Activated CD4-positive, alpha-beta T cell treated with anti-CD3 and anti-CD28 coated beads, Interleukin-2, Interleukin-6, amounts not matched to agents 100 ng/mL and 50 ng/mL, durations not matched to agents 16 hours and 8 hours (primary cell): ENCODE measurements at places on chromosomes 6 and 20.

GRCh38 chr6:131733376-131734016 is 22.7 kb upstream of the CTAGE9 start:
- no peak for DNase-seq

GRCh38 chr6:93567164-93567563 is 147.8 kb upstream of the EPHA7 start:
- DNase-seq = no peak

- no peak for DNase-seq
These were observed 24.7 kb upstream of the UBR2 start for GRCh38 chr6:42539135-42539534.

- DNase-seq = no peak
These were observed 76.7 kb upstream of the SYNJ2 start for GRCh38 chr6:157904999-157905398.

DNA sequence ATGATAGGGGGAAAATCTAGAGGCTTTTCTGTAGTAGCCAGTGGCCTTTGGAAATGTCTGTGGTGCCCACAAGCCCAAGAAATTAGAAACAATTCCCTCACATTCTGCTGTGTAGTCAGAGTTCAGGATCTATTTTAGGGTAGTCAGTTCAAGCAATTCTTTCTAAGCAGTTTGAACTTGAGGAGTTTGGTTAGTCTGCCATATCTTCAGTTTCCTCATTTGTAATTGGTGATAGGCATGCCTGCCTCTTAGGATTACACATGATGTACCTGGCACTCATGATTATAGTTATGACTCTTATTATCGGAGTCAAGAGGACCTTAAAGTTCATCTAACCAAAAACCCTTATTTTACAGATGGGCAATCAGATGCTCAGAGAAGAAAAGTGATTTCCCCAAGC is 21.2 kb upstream of the MEP1A start:
- DNase-seq = no peak

DNA sequence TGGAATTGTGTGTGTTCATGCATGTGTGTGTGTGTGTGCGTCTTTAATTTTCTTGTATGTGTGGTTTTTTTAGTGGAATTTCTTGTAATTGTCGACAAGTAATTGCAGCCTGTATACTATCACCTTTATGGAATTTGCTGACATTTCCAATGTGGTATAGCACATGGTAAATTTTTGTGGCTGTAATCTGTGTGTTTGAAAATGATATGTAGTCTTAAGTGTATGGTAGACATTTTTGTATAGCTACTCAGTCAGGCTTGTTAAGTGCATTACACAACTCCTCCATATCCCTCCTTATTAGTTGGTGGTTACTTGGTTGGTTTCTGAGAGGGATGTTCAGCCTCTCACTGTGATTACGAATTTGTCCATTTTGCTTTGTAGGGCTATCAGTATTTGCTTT is 384.5 kb upstream of the HSF2 start:
- DNase-seq = no peak

GRCh38 chr6:72709431-72709830 is 87.6 kb downstream of the KCNQ5 start:
- no peak for DNase-seq

GRCh38 chr6:73476723-73477122 is 15.2 kb downstream of the MTO1 start:
- peak; percentile 47 for DNase-seq

- no peak for DNase-seq
These were observed 5.0 kb downstream of the KIF3B start for GRCh38 chr20:32282461-32282860.

DNA sequence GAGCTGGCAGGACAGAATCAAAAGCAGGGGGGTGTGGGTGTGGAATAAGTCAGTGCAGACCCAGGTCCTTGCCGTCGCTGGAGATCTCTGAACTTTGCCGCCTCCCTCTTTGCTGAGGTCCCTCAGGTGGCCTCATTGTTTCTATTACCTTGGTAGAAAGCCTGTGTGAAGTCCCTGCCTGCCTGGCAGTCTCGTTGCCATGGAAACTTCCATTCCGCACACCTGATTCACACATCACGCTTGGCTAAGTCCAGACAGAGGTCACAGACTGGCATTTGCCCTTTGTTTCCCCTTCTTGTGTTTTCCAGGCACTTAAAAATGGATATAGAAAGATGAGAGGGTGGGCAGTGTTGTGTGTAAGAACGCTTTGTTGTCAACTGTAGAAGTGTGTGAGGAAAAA is 260.6 kb downstream of the PRL start:
- DNase-seq = no peak

- no peak for DNase-seq
These were observed 144.1 kb upstream of the PTCHD4 start for GRCh38 chr6:48255094-48255493.

- peak; percentile 9 for DNase-seq
These were observed 69.1 kb downstream of the PPP1R14C start for GRCh38 chr6:150211700-150212511.

DNA sequence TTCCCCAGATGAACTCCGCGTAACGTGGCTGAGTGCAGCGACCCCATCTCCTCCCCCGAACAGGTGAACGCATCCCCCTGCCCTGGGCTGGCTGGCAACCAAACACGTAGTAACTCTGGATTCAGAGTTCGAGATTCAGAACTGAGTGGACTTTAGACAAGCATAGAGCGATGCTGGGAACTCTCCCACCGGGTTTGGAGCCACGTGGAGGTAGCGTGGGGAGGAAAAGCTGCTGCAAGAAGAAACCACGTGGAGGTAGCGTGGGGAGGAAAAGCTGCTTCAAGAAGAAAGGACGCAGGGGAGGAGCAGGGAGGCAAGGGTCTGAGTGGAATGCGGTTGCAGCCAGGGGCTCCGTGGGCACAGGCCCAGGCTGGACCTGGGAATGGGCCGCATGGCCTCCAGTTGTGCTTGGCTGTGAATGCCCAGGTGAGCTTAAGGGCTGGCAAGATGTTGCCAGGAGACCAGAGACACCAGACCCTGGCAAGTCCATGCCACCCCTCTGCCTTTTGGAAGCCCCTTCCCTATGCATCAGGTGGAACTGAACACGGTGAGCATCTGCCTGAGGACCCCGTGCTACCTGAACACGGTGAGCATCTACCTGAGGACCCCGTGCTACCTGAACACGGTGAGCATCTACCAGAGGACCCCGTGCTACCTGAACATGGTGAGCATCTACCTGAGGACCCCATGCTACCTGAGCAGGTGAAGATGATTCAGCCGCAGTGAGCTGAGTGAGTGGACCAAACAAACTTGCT is 118.0 kb upstream of the FRMD1 start:
- no peak for DNase-seq

GRCh38 chr20:14569641-14570040 is 232.2 kb upstream of the FLRT3 start:
- no peak for DNase-seq

GRCh38 chr20:29873946-29874345 is 1383.5 kb upstream of the DEFB115 start:
- DNase-seq = peak; percentile 36

- no peak for DNase-seq
These were observed 7.9 kb upstream of the SDCBP2 start for GRCh38 chr20:1336699-1337367.

GRCh38 chr6:80211286-80211685 is 104.8 kb downstream of the BCKDHB start:
- peak; percentile 29 for DNase-seq

GRCh38 chr6:56420296-56420695 is 172.9 kb upstream of the COL21A1 start:
- DNase-seq = no peak

DNA sequence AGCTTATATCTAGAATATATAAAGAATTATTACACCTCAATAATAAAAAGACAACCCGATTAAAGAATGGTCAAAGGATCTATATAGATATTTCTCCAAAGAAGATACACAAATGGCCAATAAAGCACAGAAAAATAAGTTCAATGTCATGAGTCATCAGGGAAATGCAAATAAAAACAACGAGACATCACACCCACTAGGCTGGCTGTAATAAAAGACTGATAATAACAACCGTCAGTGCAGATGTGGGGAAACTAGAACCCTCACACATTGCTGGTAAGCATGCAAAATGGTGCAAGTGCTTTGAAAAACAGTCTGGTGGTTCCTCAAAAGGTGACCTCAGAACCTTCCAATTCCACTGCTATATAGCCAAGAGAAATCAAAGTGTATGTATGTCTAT is 33.0 kb downstream of the TBX18 start:
- no peak for DNase-seq

GRCh38 chr6:89763550-89763949 is 56.0 kb downstream of the MDN1 start:
- no peak for DNase-seq

GRCh38 chr20:50297498-50298376 is 107.1 kb downstream of the CEBPB start:
- DNase-seq = peak; percentile 39

GRCh38 chr20:1657556-1658334 is at the start of gene SIRPG:
TSS of gene SIRPG (minus strand) at chr20:1657779. CDS start at chr20:1657714, 65 bp downstream.
- peak; percentile 46 for DNase-seq

DNA sequence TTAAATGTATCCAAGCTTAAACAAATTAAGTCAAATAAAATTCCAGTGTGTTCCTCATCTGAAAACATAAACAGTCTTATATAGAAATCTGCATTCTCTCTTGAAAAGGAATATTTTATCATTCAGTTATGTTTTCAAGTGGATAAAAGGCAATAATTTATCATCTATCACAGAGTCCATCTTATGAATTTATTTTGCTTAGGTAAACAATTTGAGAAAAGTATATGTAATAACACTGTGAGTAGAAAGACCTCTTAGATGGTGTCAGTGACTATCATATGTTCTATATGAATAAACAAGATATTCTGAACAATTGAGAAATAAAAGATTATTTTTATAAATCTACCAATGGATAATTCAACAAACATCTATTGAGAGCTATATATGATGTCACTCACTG is 397.6 kb upstream of the GJE1 start:
- DNase-seq = no peak

DNA sequence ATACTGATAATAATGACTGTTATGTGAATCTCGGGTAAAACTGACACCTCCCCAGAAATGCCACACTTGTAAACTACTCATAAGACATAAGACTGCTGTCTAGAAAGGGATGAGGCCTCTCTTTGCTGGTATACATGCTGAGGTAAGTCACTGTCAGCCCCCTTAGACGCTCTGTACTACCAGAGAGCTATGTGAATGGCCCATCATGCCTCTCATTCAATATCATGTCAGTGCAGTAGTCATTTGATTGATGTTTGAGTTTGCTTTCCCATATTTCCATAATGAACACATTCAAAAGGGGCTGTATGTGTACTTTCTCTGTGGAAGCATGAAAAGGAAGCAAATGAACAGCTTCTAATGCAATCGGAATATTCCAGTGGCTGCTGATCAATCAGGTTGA is 119.4 kb upstream of the AGPAT4 start:
- DNase-seq = no peak

DNA sequence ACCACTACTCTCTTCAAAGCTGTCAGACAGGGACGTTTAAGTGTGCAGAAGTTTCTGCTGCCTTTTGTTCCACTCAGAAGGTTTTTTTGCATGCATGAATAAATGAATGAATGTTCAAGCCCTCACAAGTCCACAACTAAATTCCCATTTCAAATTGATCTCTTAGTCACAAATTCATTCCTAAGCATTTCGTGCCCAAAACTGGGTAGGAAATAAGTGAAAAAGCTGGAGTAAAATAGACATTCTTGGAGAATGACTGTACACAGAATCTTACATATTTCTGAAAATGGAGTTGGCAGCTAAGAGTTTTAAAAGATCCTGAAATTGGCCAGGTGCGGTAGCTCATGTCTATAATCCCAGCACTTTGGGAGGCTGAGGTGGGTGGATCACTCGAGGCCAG is 117.6 kb downstream of the PERP start:
- no peak for DNase-seq

GRCh38 chr6:7647504-7647903 is 57.5 kb downstream of the SNRNP48 start:
- DNase-seq = peak; percentile 52

DNA sequence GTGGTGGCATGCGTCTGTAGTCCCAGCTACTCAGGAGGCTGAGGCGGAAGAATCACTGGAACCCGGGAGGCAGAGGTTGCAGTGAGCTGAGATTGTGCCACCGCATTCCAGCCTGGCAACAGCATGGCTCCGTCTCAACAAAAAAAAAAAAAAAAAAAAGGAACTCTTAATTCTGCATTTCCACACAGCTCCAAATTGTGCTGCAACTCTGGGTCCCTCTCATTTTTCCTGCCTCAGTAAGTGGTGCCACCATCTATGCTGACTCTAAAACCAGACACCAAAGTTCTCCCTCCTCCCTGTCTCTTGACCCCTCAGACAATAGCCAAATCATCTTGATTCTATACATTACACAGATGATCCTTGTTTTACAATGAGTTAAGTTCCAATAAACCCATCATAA is 133.9 kb downstream of the BTBD9 start:
- DNase-seq = no peak

- no peak for DNase-seq
These were observed 120.5 kb upstream of the ENPP5 start for GRCh38 chr6:46291275-46291633.

- peak; percentile 90 for DNase-seq
These were observed 368.9 kb upstream of the JARID2 start for GRCh38 chr6:14876778-14877613.

GRCh38 chr6:150767571-150768018 is 97.9 kb upstream of the MTHFD1L start:
- DNase-seq = no peak

- no peak for DNase-seq
These were observed 99.5 kb downstream of the KCNQ5 start for GRCh38 chr6:72721346-72721745.

DNA sequence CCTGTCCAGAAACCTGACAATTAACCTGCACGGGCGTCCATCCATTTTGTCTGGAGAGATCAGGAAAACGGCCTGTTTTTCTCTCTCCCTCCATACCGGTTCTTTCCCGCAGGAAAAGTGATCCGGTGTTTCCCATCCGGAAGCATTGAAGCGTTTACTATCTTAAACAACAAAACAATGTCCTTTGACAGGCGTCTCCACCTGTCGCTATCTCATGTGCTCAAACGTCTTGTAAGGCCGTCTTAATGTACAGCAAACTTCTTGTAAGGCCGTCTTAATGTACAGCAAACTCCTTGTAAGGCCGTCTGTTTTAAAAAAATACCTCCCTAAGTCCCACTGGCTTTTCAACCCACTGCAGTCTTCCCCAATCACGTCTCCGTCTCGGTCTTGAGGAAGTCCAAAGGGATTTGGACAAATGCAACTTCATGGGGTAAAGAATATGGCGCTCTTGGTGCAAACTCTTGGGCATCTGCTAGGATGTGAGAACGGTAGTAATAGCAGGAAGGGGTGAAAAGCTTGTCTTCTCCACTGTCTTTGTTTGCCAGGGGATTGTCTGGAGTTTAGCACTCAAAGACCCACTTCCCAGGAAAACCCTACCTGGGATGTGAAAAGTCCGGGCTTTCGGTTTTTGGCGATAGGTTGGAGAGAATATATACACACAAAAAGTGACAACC is 29.9 kb upstream of the TRIM27 start:
- DNase-seq = peak; percentile 13

GRCh38 chr6:34524971-34525370 is 31.2 kb downstream of the SPDEF start:
- DNase-seq = no peak

GRCh38 chr6:150654608-150655007 is 54.9 kb downstream of the PLEKHG1 start:
- DNase-seq = no peak
